Activated CD4-positive, alpha-beta T cell treated with anti-CD3 and anti-CD28 coated beads, Interleukin-2, amount 10 ng/mL, durations not matched to agents 24 days and 14 days (primary cell): ENCODE measurements at places on chromosomes 12 and 14. TPM values are rescaled to one million over a fixed set of nuclear protein-coding genes. Genes with fewer than 3 reads are reported as not detected.
A peak's percentile ranks its signal among the peaks of the same experiment; 100 is the strongest.

The CD4 gene
- total RNA-seq = 264 and 271 TPM in 2 replicates

The AJUBA gene
- total RNA-seq = 2.4 and 2.7 TPM in 2 replicates

The RNFT2 gene
- 10.1 and 11.6 TPM in 2 replicates for total RNA-seq

The SLCO1B1 gene
- not detected in 2 replicates for total RNA-seq

- no peak for DNase-seq
Measured at GRCh38 chr12:104155711-104156555, 17.9 kb upstream of the NFYB start.

GRCh38 chr14:68510201-68511128 lies 282.4 kb downstream of the ZFP36L1 start:
- no peak for DNase-seq

DNA sequence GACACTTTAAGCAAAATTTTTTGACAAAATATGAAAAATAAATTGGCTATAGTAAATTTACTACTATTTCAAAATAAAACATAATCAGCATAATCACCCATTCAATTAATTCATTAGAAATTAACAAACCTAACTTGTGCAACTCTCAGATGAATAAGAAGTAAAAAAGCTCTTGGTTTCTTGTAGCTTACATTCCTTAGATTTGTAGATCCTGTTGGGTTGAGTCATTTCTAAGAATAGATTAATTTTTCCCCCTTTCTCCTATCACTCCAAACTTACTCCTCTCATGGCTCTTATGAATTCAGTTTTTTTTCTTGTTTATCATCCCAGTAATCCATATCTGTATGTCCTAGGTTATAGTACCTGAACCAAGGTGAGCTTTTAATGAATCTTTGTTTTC lies 230.9 kb upstream of the LRIG3 start:
- DNase-seq = no peak

- peak; percentile 91 for DNase-seq
Measured at GRCh38 chr12:53065975-53066931, 12.9 kb downstream of the SPRYD3 start.

- no peak for DNase-seq
Measured at GRCh38 chr14:99679111-99679510, 5.0 kb upstream of the CYP46A1 start.

DNA sequence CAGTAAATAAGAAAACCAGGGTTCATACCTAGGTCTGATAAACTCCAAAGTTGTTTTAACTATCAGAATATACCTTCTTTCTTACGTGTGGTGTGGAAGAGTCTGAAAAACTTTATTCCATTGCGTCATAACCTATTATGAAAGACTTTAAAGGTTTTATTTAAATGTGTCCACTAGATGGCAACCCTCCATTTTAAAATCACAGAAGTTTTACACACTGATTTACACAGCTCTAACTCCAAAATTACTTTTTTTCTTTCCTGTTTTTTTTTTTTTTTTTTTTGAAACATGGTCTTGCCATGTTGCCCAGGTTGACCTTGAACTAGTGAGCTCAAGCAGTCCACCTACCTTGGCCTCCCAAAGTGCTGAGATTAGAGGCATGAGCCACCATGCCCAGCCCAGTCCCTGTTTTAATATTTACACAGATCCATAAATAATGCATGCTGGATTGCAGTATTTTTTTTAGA lies 17.3 kb upstream of the TMPRSS12 start:
- DNase-seq = no peak

DNA sequence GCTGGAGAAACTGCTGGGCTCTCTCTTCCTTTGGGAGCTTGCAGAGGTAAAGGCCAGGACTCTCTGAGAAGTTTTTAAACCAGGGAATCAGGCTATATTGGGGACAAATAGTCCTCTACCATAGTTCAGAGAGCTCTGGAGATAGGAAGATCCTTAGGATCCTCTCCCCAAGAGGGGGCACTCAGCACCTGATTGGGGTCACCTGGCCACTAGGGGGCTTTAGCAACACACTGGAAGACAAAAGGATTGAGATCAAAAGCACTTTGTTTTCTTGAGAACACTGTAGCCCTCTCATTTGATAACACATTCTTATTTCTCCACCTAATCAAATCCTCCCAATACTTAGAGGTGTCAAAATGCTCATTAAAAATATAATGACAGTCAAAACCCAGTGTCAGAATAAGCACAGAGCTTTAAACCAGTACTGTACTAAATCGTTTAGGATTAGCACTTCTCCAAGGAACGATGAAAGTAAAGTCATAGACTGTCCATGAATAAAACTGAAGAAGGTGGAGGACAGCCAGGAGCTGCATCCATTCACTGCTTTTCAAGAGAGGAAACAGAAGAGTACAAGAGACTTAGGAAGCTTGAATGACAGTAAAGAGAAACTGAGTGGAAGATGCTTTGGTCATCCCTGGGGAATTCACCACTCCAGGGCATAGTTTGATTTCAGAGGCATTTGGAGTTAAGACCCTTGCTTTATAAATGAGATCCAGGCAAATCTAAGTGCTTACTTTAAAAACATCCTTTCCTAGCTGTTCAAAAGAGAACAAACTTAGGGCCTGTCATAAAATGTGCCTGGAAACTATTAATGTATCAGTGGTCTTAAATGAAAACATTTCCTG lies 26.5 kb downstream of the BMP4 start:
- DNase-seq = peak; percentile 66

- no peak for DNase-seq
Measured at GRCh38 chr12:11811008-11811407, 161.5 kb downstream of the ETV6 start.

GRCh38 chr14:65750906-65751305 lies 338.4 kb downstream of the FUT8 start:
- no peak for DNase-seq

GRCh38 chr14:71675900-71676287 lies 256.3 kb upstream of the RGS6 start:
- DNase-seq = no peak

- DNase-seq = peak; percentile 77
Measured at GRCh38 chr14:75306927-75307699, 28.5 kb downstream of the FOS start.

DNA sequence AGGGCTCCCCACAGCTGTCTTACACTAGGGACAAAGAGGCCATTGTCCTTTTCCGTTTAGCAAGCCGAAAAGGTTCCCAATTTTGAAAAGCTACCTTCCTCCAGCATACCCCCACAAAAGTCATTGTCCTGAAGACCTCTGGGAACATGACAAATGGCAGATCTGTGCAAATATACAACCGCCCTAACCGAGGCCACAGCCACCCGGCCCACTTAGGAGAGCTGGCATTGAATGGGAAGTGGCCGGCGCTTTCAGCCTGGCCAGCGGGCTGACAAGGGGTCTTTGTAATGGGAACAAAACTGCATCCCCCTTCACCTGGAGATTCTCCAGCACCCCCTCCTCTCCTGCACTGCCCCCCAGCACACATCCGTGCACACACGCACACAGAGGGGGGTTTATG lies 48.1 kb upstream of the VASH1 start:
- no peak for DNase-seq

- peak; percentile 93 for DNase-seq
Measured at GRCh38 chr14:50830932-50831725, at the start of gene NIN. TSS of gene NIN (minus strand) at chr14:50831162. CDS start at chr14:50822056, 9,106 bp downstream.

GRCh38 chr12:110074089-110074488 lies 25.8 kb upstream of the C12orf76 start:
- no peak for DNase-seq

- peak; percentile 56 for DNase-seq
Measured at GRCh38 chr14:36271939-36272907, 48.2 kb downstream of the MBIP start.
